CD8-positive, alpha-beta T cell (primary cell): ENCODE measurements at places on chromosomes 6 and 20.

DNA sequence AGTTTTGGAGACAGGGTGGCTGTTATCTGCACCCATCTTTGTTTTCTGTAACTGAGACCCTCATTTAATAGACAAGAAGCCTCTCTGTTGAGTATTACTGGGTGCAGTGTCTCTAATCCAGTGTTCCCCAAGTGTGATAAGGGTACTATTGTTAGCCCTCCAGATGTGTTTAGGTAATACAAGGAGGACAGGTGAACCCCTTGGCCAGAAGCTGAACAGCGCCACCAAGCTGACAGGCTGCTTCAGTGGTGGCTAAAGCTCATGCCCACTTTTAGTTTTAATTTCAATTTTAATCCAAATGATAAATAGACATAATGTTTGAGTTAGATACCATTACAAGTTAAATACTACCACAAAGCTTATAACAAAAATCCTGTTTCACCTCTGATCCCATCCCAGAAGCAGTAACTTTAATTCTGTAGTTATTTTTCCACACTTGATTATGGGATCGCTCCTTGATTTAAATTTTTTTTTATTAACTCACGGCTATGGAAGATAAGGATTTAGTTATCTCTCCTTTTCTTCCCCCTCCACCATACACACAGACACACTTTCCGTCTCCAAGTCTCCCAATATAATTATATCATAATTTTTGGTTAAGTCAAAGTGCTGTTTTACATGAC is 8.4 kb upstream of the STK35 start:
- no peak for DNase-seq

DNA sequence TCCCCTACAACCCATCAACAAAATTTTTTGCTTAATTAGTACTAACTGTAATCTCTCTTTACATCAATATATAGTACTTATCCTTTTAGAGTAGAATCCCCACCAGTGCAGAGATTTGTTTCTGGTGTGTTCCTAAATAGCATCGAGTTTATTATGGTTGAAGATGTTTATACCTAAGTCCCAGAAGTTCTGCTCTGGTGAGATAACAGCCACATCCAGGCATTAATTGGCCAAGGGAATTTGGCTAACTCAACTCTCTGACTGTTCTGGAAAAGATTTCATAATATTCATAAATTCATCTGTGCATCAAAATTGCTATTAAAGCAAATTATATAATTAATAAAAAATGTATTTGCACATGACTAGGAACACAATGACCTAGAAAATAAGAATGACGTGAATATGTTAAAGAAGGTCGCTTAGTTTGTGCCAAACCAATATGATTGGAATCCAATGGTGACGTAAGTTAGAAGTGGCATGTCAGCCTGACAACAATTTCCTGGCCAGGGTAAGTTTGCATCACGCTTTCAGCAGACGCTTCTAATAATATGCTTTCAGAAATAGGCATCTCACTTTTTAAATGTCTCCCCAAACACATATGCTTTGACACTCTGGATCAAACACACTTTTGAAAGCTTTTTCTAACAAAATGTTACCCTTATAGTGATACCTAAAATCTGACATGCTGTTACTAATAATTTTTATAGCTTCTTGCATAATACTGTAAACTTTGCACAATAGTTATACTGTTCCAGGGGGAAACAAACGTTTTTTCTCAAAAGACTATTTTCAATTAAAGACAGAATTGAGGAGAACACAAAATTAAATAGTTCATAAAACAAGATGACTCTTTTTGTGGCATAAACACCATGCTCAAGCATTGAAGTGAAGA is 236.7 kb downstream of the TENT5A start:
- DNase-seq: no peak

GRCh38 chr6:79544939-79545450 is 7.8 kb upstream of the LCA5 start:
- no peak for DNase-seq

DNA sequence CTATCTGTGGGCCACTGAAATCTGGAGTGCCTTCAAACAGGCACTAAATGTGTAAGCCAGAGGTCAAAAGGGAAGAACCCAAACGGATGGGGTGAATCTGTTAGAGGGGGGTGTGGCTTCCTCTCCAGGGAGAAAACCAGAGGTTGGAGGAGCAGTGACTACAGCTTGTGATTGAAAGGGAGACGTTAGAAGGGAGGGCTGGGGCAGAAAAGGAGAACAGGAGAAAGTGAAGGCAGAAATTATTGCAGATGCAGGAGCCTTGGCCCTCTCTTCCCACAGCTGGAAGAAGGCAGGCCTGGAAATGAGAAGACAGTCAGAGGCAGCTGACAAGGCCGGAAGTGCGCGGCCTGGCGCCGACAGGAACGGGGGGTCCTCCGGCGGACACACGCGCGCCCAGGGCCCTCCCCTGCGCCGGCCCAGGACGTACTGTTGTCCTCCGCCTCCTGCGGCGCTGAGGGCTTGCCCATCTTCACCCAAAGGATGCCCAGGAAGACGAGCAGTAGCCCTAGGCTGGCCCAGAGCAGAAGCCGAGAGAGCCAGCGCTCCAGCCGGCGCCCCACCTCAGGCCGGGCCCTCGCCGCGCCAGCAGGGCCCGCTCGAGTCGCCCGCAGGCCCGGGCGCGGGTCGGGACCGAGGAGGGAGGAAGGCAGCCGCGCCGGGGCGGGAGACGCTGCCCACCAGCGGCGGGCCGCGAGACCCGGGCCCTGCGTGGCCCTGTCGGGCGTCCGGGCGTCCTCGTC is 806 bp downstream of the LEMD2 start:
- DNase-seq: peak; percentile 65

DNA sequence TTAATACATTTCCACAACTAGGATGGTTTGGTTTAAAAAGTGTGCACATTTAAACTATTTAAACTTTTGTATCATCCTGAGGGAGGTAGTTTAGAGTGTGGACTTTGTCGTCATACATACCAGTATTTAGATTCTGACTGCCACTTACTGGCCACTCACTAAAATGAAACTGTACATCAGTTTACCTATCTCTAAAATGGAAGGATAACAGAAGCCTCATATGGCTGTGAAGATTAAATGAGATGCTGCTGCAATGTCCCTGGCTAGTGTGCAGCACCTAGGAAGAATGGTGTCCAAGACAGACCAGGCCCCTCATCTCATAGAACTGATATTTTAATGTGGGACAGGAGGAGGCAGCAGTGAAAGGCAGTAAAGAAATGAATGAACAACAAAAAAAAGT is 12.0 kb upstream of the PKIG start:
- no peak for DNase-seq

- DNase-seq: no peak
These were observed 65.2 kb downstream of the STX11 start for GRCh38 chr6:144215402-144215931.

GRCh38 chr6:139448051-139448649 is 73.7 kb upstream of the CITED2 start:
- no peak for DNase-seq

DNA sequence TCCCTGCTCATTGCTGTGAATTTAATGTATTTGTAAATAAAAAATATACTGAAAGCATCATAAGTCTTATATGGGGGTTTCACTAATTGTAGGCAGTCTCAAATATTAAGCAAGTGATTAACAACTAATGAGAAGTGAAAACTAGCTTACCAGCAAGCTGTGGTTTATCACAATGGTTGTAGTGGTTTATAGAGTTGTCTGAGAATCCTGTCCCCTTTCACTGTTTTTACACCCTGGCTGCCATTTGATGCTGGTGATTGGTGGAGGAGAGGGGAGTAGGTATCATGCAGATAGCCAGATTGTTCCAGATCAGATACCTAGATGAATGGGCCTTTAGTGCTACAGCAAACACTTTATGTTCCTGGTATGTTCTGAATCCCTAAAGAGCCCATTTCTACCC is 6.0 kb downstream of the MKKS start:
- no peak for DNase-seq

DNA sequence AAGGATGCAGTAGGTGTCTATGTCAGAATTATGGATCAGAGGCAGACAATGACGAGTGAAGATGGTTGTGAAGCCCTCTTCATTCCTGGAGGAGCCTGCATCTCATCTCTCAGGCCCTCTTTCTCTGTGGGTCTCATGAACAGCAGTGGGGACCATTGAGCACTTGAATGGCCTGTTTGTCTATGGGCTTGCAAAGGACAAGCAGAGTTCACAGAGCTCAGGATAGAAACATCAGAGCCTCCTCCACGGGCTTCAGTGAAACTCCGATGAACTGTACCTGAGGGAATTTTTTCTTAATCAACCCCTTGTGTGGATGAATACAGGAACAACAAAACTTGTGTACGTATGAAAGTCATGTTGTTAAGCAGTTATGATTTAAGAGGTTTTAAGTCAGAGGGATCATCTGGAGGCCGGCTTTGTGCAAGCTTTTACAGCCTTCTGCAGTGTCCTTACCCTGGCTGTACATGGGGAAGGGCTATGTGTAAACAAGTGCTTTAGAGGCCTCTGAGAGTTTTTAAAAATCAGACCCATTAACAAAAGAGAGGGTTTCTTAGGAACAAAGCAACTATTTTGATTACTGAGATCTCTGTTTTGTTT is 29.7 kb upstream of the PI16 start:
- DNase-seq: no peak

DNA sequence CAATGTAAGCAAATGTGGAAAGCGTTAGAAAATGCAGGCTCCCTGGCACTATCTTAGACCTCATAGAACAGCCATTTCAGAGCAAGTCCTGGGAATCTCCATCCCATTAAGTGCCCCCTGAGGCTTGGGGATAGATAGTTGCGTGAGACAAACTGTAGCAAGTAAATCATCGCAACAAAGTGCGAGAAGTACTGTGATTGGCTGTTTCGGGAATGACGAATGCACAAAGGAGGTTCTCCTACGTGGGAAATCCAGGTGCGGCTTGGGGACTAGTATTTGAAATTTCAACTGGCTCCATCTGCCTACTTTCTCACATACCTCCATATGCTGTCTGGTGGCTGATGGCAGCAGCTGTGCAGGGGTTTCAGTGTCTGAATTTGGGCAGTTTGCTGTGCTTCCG is 84.5 kb downstream of the PLEKHG1 start:
- DNase-seq: no peak

- no peak for DNase-seq
These were observed 10.2 kb downstream of the KCNQ2 start for GRCh38 chr20:63462244-63462643.

- no peak for DNase-seq
These were observed 1.4 kb downstream of the TFAP2D start for GRCh38 chr6:50714487-50715379.

DNA sequence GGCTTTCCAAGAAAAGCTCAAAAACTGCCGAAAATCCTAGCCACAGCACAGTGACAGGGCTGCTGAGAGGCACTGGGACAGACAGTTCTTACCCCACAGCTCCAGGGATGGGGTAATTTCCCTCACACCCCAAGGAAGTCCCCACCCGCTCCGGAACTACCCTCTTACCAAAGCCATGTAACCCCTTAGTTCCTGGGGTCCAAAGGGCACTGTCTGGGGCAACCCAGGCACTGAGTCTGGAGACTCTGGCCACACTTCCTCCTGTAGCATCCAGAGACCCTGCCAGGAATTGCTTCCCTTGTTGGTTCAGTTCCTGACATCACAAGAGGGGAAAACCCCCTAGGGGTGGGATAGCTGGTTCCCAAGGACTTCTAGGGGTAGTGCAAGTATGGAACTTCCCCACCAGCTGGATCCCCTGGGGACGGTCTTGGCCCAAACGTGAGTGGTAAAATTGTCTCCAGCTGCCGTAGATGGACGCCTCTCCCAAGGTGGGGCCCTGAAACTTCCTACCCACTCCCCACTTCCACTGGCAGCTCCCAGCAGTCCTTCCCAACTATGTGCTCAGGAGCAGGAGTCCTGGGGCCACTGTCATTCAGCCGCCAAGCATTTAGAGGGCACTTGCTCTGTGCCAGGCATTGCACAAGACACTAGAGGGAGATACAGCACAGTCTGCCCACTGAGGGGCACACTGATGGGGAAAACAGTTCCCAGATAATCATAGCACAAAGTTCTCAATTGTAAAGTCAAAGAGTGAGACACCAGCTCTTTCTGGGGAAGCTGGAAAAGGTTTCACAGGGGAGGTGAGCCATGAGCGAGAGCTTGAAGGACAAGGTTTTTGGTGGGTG is 17.2 kb upstream of the HCK start:
- peak; percentile 43 for DNase-seq

GRCh38 chr20:40704828-40705227 is 15.8 kb upstream of the MAFB start:
- DNase-seq: no peak

DNA sequence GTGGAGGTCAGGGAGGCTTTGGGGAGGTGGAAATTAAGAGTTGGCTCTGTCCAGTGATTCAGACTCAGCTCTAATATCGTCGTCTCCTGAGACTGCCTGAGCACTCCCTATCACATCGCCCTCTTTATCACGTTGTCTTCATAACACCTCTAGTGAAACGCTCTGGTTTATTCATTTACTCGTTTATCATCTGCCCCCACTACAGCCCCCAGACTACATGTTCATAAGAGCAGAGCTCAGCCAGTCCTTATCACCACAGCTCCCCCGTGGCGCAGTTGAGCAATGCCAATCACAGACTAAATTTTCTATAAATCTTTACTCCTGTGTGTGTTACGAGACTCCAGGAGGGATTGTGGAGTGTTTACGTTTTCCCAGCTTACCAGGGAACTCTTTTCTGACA is 316.2 kb downstream of the ADGRB3 start:
- DNase-seq: no peak

- DNase-seq: no peak
These were observed 1042.4 kb upstream of the FLRT3 start for GRCh38 chr20:15379681-15380296.

GRCh38 chr20:50737352-50737751 is 6.0 kb downstream of the PARD6B start:
- DNase-seq: no peak

GRCh38 chr6:113171882-113172281 is 685.3 kb upstream of the MARCKS start:
- DNase-seq: no peak

- DNase-seq: no peak
These were observed 151.0 kb upstream of the HEY2 start for GRCh38 chr6:125598422-125598821.

DNA sequence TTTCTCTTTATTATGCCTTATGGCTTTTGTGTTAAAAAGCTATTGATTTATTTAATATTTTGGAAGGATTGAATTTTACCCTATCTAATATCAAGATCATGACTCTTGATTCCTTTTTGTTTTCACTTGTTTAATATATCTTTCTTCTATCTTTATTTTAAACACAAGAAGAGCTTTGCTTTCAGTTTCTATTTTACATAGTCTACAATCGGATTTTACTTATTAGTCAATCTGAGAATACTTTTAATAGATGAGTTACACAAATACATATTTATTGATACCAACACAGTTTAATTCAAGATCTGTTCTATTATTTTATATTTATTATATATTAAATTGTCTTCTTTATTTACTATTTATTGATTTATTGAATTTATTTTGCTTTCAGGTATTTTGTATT is 218.8 kb downstream of the ESR1 start:
- DNase-seq: no peak
